Left hindlimb (tissue), 1 donor: ENCODE measurements at places on chromosomes 13 and 19.

- DNase-seq = no peak
Observed at GRCh38 chr13:44415815-44416214, 42.2 kb downstream of the SERP2 start.

DNA sequence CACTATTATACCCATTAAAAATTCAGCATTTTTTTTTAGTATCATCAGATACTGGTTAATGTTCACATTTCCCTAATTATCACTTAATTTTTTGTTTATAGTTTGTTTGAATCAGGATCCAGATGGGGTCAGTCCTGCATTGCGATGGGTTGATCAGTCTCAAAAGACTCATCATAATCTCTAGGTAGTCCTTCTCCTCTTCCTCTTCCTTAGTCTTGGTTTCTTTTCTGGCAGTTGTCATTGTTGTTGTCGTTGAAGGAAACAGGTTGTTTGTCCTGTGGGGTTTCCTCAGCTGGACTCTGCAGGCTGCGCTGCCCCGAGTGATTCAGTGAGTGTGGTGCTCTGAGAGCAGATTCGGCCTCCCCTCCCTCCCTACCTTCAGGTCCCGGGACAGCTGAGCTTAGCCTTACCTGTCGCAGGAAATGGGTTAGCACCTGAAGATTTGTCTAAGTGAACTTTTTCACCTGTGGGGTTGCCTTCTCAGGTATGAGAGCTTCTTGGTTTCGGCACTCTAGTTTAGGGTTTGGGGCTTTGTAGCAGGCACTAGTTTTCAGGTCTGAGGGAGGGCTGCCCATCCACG lies 34.1 kb downstream of the NFIX start:
- no peak for DNase-seq

DNA sequence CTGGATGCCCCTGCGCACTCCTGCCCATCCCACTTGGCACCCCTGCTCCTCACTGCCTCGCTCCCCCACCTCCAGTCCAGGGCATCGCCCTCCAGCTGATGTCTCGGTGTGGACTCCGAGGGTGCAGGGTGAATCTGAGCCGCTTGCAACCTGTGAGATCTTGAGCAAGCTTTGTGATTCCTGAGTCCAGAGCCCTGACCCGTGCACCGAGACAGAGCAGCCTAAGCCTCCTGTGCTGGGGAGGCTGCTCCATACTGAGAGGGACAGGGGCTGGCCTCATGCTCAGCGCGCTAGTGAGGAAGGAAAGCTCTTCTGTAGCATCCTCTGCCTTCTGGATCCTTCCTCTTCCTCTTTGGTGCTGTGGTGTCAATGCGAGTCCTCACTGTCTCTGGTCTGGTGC lies 116.0 kb downstream of the TEX29 start:
- DNase-seq = no peak

- DNase-seq = no peak
Observed at GRCh38 chr13:31119966-31120700, 41.6 kb downstream of the HSPH1 start.

- DNase-seq = no peak
Observed at GRCh38 chr19:44732235-44733014, 16.1 kb upstream of the BCL3 start.

- DNase-seq = no peak
Observed at GRCh38 chr13:23384111-23384510, 49.4 kb downstream of the SACS start.
